ENCODE measurements at places on chromosomes 1 and 21.

DNA sequence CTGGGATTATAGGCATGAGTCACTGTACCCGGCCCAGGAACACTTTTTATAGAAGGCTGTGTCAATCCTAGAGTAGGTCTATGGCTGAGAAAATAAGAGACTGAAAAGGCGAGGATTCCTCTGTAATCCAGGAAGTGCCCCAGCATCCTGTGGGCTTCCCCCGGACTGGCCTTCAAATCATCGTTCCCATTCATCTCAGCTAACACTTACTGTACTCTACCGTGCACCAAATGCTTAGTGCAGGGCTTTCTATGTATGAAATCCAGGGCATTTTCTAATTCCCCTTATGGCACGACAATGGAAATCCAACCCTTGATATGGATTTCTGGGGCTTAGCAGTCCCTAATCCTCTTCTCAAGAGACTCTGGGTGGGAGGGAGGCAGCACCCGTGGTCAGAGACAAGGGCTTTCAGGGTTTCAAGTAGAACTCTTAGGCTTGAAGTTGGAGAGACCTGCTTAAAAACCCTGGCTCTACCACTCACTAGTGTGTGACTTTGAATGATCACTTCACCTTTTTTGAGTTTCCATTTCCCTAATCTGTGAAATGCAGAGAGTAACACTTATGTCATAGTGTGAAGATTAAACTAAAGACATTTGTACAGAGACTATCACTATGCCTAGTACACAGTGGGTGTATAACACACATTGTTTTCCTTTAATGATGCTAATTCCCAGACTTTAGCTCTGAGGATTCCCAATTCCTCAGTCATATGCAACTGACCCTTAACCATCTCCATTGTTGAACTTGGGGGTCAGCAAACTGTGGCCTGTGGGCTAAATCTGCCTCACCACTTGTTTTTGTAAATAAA lies 20.3 kb downstream of the MECR start:
- DNase-seq = no peak

DNA sequence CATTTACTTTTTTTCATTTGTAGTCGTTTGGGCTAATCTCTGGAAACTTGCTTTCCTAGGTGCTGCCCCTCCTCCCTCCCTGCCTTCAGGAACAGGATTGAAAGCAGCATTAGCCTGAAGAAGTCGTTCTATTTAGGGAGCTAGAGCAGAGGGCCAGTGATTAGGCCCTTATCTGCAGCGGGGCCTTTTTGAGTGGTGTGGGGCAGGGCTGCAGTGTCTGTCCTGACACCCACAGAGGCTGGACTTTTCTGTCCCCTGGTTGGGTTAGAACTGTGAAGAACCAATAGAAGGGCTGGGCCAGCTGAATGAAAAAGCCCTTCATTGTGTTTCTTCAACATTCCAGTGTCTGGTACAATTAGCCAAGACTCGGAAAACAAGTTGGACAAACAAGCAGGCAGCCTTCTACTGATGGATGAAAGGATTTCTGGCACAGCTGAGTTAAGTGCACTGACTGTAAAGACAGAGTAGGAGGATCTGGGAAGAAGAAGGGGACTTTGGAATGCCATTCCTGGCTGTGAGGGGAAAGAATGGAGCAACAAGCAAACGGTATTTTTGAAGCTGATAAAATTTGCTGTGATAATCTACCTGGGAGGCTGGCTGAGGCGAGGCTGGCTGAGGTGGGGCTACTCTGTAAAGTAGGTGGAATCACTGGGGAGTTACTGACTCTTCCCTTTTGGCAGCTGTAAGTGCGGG lies 9.7 kb downstream of the MACF1 start:
- no peak for DNase-seq

DNA sequence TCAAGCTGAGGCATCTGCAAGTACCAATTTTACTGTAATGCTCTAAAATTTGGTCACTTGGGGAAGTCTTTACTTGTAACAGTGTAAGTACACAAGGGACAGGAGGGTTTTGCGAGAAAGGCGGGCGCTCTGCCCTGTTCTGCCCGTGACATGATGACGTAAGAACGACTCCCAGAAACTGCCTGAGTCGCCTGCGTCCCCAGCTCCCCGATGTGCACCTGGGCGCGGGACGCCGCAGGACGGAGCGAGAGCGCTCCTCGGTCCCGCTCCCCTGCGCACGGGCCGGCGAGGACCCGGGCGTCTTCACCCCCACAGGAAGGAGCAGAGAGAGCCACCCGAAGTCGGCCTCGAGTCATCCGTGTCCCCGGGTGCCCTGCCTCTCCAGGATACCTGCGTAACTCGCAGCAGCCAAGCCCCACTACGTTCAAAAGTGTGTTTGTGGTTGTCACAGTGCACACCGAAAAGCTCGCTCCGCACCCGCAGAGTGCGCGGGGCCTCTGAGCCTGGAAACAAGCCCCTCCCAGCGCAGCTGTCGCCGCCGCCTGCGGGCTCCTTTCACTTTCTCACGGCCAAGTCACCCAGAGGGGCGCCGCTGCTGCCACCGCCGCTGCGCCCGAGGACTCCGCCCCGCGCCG lies 3.3 kb upstream of the ZBTB18 start:
- no peak for DNase-seq

DNA sequence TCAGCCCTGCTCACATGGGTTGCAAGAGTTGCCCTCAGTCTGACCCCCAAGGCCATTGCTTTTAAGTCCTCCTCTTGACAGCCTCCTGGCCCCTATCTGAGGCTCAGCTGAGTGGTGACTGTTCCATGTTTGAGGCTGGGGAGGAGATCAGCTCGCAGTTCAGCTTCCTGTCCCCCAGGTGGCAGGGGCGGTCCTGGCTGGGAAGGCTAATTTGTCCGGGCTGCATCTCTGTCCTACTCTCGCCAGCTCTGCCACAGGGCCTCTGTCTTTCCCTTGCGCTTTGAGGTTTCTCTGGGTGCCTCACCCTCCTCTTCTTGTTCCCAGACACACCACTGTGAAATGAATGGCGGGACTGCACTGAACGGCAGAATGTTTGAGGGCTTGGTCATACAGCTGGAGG lies 157.3 kb downstream of the KCNJ6 start:
- DNase-seq = no peak

- DNase-seq = no peak
Observed at GRCh38 chr1:88463401-88463985, 220.6 kb upstream of the PKN2 start.

GRCh38 chr1:167022384-167022783 lies 33.3 kb downstream of the MAEL start:
- DNase-seq = no peak

DNA sequence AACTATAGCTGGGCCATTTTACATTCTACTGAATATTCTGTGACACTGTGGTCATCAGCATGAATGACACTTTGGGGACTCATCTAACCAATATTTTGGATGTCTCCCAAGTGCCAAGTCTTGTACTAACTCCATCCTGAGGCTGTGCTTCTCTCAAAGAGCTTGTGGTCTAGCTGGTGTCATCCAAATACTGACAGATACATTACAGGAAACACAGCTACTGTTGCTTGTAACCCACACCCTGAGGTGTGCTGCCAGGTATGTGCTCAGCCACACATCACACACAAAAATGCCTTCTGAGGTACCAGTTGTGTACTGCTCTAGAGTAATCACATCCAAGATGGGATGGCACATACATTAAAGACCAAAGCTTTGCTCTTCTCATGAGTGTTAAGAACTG lies 81.6 kb downstream of the ST6GALNAC5 start:
- no peak for DNase-seq

DNA sequence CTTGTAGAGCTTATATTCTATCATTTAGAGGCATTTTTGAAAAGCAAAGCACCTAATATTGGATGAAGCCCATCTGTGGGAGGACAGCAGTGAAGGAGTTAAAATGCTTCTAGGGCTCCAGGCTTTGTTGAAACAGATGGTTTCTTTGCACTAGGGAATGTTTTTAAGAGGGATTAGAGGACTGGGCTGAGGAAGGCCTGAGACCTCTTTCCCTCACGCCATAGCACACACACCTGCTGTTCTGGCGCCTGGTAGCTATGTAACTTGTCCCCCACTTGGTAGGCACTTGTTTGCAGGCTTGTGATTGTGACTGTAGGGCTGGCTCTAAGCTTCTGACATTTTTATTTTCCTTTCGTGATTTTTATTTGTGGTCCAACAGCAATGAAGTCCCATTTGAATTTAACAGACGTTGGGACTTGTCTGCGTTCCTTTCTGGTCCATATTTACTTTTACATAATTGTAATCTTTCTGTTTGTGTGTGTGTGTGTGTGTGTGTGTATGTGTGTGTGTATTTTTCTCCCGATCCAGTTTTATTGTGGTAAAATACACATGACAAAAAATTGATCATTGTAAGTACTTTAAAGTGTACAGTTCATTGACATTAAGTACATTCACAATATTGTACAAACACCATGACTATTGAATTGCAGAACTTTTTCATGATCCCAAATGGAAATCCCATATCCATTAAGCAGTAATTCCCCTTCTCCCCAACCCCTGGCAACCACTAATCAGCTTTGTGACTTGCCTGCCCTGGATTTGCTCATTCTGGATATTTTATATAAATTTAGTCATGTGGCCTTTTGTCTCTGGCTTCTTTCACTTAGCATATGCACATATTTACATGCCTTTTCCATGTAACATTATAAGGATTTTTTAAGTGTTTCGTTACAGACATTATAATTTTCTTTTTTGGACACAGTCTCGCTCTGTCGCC lies 33.5 kb upstream of the MACF1 start:
- DNase-seq = no peak

- DNase-seq = no peak
Observed at GRCh38 chr1:48026275-48026674, 29.1 kb upstream of the TRABD2B start.

DNA sequence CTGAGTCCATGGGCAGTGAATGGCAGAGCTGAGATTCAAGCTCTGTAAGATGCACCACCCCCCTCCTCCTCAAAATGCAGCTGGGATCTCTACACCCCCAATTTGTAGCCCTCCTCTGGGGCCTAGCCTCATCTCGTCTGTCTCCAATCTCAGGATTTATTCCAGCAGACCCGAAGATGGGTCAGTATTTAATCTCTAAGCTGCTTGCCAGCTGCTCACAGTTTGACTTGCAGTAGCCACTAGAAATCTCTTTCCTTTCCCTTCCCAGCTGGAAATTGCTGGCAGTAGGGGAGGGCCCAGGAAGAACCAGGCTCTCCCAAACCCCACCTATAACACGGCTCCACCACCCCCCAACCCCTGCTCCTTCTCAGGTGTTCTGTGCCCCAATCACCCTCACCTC lies 1.5 kb downstream of the LACTBL1 start:
- no peak for DNase-seq

GRCh38 chr1:72763481-72763880 lies 481.1 kb upstream of the NEGR1 start:
- no peak for DNase-seq

DNA sequence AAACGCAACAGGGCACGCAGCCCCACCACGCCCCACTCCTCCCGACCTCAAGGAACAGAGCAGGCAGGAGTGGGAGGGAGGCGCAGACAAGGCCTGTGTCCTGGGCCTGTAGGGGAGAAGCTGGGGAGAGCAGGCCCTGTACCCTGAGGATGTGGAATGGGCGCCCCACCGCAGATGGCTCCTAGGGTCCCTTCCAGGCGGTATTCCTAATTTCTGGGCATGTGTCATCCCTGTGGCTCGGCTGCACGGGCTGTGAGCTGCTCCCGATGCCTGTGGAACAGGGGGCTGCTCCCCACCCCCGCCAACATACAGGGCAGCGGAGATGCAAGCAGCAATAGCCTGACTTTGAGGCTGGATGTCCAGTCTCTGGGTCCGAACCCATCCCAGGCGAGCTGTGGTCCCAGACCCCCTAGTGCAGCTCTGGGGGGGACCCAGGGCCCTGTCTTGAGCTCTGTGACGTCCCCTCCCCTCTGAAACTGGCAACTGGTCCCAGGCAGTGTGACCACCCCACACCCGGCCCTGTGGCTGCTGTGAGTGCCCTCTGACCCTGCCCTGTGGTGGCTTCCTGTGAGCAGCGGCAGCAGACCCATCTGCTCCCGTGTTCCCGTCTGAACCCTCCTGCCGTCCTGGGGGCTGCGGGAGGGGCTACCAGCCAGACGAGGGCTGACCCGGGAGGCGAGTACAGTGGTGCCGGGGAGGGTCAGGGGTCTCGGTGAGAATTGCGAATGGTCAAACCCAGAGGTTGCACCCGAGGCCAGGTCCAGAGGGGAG lies 13.9 kb upstream of the COL6A2 start:
- no peak for DNase-seq

DNA sequence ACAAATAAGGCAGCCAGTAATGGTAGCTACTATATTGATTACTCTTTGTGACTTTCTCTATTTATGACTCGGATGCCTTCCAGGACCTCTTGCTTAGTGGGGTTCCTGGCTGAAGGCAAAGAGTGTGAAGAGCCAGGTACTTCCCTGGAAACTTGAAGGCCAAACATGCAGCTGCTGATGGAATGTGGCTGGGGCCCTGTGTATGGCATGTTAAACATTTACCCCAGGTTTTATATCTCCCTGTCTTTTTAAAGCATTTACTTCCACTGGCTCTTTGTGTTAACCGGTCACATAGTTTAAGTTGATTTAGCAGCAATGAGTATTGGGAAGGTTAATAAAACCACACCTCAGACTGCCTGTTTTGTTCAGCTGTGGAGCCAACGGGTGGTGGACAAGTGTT lies 45.7 kb upstream of the PAXBP1 start:
- DNase-seq = no peak

- no peak for DNase-seq
Observed at GRCh38 chr1:115839679-115840237, 1.2 kb downstream of the NHLH2 start.

- no peak for DNase-seq
Observed at GRCh38 chr1:89064632-89065031, 376 bp downstream of the GBP1 start.

DNA sequence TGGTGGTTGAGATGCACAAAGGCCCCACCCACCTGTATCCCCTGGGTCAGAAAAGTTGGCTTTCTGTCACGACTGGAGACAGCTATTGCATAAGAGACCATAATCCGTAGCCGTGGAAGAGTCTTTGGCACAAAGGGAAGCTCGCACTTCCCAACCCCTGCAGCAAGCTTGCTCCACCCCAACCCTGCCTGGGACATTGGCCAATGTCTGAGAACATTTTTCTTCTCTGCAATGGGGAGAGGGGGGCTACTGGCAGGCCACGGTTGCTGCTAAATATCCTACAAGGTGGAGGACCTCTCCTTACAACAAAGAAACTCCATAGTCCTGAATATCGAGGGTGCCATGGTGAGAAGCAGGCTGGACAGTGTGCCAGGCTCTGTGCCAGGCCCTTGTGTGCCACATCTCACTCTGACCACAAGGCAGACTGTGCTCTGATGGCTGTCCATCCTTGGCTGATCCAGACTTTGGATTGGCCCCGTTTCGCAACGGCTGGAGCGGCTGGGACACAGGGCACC lies 104.1 kb downstream of the CSMD2 start:
- DNase-seq = no peak

All from cortex of kidney (tissue), 1 donor.